Epithelial cell of proximal tubule (primary cell): ENCODE measurements at places on chromosomes 1 and 21.

- no peak for DNase-seq
Observed at GRCh38 chr21:41920476-41920875, 33.3 kb downstream of the C2CD2 start.

GRCh38 chr1:104648269-104648691 is 898.6 kb downstream of the AMY1C start:
- no peak for DNase-seq

- DNase-seq, result no peak
Observed at GRCh38 chr1:213714645-213715044, 273.1 kb upstream of the PROX1 start.

- DNase-seq, result no peak
Observed at GRCh38 chr1:25049190-25049589, 119.1 kb upstream of the RUNX3 start.

- DNase-seq, result no peak
Observed at GRCh38 chr21:18914570-18914969, 511.0 kb upstream of the TMPRSS15 start.

GRCh38 chr1:26743426-26744059 is 44.2 kb upstream of the PIGV start:
- DNase-seq, result no peak
